Pancreas (tissue), 10 donors: ENCODE measurements at places on chromosomes 3 and 15. TPM values are rescaled to one million over a fixed set of nuclear protein-coding genes. Genes with fewer than 3 reads are reported as not detected.

CCR4 gene
- total RNA-seq: not detected

- no peak for DNase-seq
Observed at GRCh38 chr15:101781928-101782327, 21.4 kb upstream of the OR4F6 start.

ILDR1 gene
- 5.1 TPM for total RNA-seq

DNA sequence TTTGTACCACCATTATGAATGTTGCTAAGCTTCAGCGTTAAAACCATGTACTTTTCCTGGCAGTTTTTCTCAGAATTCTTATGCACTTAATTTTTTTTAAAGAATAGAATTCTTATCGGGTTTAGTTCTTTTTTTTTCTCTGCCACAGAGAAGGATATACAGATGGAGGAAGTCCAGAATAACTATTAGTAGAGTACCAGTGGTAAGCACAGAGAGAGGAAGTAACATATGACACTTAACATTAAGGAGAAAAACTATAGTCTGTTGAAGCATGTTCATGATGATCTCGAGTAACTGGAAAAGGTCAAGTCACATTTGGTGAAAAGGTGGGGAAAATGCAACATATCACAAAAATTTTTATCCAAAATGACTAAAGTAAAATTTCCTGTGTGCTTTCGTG, 68.9 kb downstream of the RNF13 start:
- no peak for DNase-seq

POTEB2 gene
- not detected for total RNA-seq

DNA sequence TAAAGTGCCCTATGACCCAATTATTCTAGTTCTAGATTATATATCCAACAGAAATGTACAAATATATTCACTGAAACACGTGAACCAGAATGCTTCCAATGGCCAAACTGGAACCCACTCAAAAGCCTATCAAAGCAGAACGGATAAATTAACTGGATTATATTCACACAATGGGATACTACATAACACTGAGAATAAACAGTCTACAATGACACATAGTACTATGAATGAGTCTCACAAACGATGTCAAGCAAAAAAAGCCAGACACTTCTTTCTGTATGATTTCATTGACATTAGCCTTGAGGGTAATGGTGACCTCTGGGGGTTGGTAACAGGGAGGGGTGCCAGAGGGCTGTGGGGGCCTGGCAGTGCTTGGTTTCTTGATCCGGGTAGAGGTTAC, 50.9 kb upstream of the HACD2 start:
- DNase-seq: no peak

DNA sequence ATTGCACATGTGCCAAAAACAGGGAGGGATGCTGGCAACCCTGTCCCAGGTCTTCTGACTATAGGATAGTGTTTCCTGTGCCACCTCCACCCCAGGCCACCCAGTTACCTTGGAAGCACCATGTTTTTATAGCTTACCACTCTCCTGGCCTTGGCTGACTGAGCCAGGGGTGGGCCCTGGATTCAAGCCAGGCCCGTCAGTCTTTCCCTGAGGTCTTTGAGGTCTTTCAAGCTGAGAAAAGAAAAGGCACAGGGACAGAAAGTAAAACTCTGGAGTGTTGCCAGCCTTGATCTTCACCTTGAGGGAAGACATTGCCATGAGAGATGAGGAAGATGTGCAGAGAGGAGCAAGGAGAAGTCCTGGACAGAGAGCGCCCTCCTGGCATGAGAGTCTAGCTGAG, 46.3 kb downstream of the SYNM start:
- DNase-seq: no peak

MEIS2 gene
- 13.0 TPM for total RNA-seq

MESP1 gene
- total RNA-seq: 2.4 TPM

DNA sequence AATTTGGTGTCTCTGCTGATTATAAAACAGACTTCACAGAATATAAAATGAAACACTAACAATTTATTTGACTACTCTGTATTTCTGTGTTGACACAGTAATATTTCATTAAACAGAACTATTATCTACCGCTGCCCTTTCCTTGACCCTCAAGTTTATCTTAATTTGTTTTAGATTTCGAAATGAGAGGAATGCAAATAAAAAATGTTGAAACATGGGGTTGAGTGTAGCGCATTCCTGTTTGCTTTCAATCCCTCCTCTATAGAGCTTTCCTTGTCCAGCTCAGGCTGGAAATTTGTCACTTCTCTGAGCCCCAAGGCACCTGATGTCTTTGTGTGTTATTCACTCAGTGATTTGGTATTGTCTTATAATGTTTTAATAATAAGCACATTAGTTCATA, 550.2 kb downstream of the ZBBX start:
- no peak for DNase-seq

- no peak for DNase-seq
Observed at GRCh38 chr15:100932676-100933348, 13.7 kb downstream of the LRRK1 start.

DNA sequence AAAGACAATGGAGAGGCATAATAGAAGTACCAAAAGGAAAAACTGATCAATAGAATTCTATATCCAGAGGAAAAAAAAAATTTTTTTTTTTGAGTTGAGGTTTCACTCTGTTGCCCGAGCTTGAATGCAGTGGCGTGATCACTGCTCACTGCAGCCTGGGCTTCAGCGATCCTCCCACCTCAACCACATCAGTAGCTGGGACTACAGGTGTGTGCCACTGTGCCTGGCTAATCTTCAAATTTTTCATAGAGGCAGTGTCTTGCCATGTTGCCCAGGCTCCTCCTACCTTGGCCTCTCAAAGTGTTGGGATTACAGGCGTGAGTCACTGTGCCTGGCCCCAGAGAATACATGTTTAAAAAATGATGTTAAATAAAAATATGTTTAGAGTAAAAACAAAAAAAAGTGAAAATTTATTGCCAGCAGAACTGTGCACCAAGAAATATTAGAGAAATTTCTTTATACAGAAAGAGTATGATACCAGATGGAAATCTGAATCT, 154.3 kb upstream of the ZBTB20 start:
- DNase-seq: no peak

SNRK gene
- 24.2 TPM for total RNA-seq
